ENCODE measurements at places on chromosomes 6 and 20. TPM values are rescaled to one million over a fixed set of nuclear protein-coding genes. Genes with fewer than 3 reads are reported as not detected.

Gene COL12A1
- 17.1 TPM for total RNA-seq

Gene LPA
- 0.24 TPM for total RNA-seq

Gene SIM1
- 0.72 TPM for total RNA-seq

Gene CDSN
- total RNA-seq, result not detected

Gene MAS1
- total RNA-seq, result under 0.01 TPM

Gene BPI
- not detected for total RNA-seq
